ENCODE measurements at places on chromosomes 2 and 18.

GRCh38 chr18:79030680-79031079 lies 38.5 kb upstream of the ATP9B start:
- DNase-seq: no peak

DNA sequence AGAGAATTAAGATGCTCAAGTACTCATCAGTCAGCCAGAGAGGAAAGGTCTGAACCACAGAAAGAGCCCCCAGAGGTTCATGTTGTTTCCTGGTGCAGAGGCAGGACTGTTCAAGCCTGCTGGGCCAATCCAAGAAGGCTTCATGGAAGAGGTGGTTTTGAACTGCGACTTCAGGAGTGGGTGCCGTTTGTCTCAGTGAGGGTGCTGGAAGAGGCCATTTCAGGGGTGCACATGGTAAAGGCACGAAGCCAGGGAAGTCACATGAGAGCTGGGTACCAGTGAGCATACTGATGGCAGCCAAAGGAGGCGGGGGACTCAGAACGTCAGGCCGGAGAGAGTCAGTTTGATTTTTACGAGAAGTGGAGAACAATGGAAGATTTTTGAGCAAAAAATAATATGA lies 55.5 kb downstream of the EMILIN2 start:
- no peak for DNase-seq

DNA sequence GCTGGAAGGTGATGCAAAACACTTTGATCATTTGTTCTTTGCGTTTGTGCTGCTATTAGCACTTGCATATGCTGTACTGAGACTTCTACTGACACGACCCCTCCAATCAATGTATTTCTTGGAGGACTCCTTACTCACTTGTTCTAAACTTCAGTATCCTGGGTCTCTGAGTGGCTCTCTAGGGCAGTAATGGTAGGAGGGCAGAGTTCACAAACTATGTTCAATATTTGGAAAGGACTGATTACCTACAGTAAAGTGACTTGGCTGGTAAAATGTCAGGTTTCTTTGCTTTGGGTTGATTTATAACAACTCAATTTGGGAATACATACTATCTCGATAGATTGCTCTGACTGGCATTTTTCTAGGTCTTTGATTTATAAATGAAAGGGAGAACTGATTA lies 93.7 kb downstream of the TRIM43 start:
- no peak for DNase-seq

- DNase-seq: no peak
Measured at GRCh38 chr18:9934274-9934673, 20.5 kb downstream of the VAPA start.

DNA sequence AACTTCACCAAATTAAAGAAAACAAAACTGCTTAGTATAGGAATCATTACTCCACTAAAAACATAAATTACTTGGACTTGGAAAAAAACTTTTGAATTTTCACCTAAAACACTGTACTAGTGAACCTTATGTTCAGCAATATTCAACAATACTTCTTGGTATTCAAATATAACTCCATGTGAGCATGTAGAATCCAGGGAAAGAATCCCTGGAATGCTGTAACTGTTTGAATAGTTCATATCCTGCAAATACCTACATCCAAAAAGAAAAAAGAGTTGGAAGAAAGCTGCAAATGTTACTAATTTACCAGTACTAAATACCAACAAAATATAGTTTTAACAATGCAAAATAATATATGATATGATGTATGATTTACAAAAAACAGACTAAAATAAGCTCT lies 65.4 kb downstream of the IKZF2 start:
- no peak for DNase-seq

DNA sequence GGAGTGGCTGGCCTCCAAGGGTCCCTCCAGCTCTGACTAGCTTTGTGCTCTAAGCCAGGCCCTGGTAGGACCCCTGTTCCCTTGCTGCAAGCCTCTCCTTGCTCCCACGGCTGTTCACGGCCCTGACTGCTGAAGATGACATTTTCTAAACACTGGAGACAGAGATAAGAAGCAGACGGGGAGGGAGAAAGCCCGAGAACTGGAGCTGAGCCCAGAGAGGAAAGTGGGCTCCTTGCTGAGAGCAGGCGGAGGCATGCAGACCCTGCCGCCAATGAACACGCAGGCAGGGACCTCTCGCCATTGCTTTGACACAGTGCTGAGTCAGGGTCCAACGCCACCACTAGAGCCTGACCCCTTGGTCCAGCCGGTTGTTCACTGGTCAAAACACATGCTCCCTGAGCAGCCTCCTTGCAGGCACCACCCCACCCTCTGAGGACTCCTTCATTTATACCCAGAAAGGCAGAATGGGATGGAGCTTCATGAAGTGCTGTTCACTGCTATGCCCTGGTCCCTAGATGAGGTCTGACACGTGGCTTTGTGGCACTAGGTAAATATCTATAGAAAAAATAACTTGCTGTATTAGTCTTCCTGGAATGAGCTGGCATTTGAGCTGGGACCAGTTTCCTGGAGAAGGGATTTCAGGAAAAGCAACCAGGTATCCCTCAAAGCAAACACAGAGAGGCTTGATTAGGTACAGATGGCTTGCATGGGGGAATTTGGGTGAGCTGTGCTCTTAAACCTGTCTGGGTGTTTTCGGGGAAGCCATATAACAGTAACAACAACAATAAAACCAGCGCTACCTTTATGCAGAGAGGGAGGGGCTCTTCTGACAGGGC lies 65.7 kb downstream of the MCFD2 start:
- DNase-seq: no peak

GRCh38 chr2:21161832-21162614 lies 38.3 kb downstream of the TDRD15 start:
- DNase-seq: no peak

DNA sequence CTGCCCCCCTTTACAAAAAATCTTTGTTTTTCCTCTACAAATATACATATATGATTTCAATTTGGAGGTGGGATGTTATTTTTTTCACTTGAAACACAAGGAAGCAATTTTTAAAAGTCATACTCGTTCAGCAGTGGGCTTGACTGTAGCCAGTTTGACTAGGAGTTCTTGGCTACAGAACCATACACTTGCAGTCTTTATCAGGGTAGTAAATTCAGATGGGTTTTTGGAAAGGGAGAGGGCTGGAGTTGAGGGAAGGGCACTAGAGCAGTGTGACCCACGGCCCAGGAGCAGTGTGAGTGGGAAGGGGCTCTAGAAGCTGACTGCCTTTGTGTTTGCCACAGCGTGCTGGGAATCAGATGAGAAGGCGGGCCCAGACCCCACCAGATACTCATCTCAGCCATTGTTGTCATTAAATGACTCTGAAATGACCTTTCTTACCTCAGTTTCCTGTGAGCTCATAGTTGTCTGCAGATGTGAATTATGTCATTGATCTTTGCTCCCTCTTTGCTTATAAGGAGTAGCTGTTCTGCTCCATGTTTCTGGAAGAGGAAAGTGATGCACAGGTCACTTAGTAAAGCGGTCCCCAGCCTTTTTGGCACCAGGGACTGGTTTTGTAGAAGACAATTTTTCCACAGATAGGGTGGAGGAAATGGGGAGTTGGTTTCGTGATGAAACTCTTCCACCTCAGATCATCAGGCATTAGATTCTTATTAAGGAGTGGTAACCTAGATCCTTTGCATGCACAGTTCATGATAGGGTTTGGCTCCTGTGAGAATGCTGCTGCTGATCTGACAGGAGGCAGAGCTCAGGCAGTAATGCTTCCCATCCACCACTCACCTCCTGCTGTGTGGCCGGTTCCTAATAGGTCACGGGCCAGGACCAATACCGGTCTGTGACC lies 116.8 kb downstream of the SPTBN1 start:
- DNase-seq: peak; percentile 21

GRCh38 chr2:18630101-18630500 lies 40.7 kb upstream of the NT5C1B start:
- no peak for DNase-seq

DNA sequence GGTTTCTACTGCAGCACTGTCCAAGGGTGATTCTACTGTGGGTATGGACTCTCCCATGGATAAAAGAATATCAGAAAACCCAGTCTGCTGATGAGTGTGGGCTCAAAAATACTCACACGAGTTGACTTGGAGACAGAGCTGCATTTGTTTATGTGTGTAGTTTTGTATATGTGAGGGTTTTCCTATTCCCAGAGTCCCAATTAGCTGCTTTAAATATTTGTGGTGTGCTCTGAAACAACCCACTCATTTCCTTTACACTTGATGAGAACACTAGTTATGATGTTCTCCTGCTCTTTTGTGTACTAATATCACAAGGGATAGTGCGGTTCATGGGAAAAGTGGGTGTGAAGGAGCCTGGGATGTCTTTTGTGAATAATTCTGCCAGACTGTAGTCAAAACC lies 337.3 kb downstream of the PLCL1 start:
- no peak for DNase-seq

DNA sequence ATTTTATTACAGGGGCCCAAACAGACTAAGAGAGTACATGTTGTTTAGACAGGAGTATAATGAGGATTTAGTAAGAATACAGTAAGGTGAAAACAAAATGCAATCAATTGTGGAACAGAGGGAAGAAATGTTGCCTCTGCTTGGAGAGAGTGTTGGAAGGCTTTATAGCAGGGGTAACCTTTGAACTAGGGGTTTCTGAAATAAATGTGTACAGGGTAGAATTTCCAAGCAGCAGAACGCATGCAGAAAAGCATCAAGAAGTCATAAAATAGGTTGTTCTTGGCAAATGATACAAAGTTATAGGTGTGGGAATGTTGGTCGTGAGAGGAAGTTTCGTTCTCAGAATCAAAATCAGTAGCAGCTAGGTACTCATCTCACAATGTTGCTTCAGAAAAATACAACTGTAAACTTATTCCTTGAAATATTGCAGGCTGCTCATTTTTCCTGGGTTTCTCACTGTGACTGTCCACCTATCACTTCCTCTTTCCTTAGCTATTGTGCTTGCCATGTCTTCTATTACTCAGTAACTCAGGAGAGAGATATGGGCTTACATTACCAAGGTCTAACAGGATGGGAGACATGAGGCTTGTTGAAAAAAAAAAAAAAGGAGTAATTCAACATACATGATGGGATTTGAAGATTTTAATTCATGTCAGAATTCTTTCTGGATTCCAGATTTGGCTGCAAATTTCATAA lies 17.1 kb upstream of the HNMT start:
- no peak for DNase-seq

GRCh38 chr2:30072250-30072842 lies 74.5 kb upstream of the YPEL5 start:
- DNase-seq: peak; percentile 39

- DNase-seq: no peak
Measured at GRCh38 chr2:227428731-227429285, 41.1 kb upstream of the SCYGR1 start.

GRCh38 chr2:64865831-64866345 lies 123.3 kb upstream of the SLC1A4 start:
- DNase-seq: no peak

GRCh38 chr2:165629776-165630175 lies 160.3 kb downstream of the CSRNP3 start:
- no peak for DNase-seq

- DNase-seq: no peak
Measured at GRCh38 chr2:97871096-97871780, 124.5 kb downstream of the TMEM131 start.

DNA sequence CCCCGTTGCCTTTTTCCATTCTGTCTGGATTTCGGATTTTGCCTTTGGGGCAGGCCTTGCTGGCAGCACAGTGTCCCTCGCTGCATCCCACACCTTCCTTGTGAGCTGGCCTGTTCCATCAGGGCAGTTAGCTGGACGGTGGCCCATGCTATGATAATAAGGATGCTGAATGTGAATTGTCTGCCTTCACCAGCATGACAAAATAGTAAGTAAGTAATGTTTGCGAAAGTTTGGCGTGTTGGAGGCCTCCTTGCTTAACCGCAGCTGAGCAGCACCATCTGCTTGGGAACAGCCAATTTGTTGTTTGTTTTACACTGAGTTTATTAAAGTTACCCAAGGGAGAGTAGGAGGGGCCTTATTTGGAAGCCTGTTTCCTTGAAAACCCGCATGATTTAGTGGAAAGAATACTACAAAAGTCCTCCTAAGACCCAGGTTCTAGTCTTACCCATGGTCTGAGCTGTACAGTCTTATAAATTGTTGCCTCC lies 469.7 kb upstream of the FANCL start:
- DNase-seq: no peak

DNA sequence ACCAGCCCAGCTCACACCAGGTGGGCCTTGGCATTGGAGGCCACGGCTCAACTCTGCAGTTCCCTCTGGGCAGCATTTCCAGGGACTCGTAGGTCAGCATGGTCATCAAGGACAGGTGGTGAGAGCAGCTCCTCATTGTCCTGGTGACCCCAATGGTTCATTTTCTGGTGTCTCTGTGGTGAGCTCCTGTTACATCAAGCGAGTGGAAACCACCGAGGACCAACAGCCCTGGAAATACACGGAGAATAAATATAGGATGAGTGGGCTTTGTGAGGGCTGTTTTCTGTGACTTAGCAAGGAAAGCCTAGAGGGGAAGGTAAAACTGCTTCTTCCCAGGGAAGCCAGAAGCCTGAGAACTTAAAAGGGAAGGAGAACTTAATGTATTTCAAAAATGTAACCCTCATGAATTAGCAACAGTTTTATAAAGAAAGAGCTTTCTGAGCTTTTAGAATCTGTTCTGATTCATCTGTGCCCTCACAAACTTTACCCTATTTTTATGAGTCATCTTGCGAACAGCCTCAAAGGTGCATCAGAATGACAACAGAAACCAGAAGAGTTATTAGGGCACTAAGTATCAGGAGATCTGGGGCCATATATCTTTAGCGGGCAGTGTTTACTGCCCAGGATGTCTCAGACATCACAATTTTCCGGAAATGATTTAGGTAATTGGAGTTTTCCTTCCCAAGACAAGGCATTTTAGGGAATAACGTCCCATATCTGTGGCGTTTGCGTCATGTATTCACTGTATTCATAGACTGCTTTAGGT lies 18.7 kb downstream of the C2orf92 start:
- DNase-seq: no peak

DNA sequence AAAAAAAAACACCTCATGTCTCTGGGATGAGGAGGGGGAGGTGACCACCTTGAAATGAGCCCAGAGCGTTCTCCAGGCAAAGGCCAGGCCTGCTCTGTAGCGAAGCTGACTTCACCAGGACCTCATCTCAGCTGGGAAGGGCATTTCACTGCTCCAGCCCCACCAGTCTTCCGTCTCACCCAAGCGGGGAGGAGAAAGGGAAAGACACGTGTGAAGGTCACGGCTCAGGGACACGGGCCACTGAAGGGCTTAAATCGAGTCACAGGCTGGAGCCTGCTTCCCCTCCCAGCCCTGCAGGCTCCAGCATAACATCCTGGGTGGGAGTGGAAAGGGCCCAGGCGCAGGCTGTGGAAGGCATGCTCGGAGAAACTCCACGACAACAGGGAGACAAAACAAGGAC lies 18.1 kb downstream of the THAP4 start:
- DNase-seq: no peak

- no peak for DNase-seq
Measured at GRCh38 chr2:136125236-136125635, 7.3 kb upstream of the CXCR4 start.

DNA sequence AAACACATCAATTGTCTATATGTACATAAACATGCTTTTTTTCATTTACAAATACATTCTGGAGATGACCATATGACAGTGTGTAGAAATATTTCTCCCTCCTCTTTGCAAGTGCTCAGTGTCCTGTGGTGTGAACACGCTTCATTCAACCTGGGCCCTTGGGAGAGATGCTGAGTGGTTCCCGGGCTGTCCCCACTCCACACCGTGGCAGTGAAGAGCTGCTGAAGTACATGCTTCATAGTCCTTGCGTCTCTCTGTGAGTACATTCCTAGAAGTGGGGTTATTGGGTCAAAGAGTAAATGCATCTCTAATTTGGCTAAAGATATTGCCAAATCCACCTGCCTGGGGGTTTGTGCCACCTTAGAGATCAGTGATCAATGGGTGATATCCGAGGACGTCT lies 6.5 kb upstream of the GPR35 start:
- no peak for DNase-seq

All from activated gamma-delta T cell treated with Interleukin-2 at 50 U/mL for 16 hours (primary cell).